Stimulated activated CD8-positive, alpha-beta memory T cell treated with anti-CD3 and anti-CD28 coated beads, Interleukin-2, amount 100 ng/mL, for 1 hour (primary cell): ENCODE measurements at places on chromosomes 5 and 9.
A peak's percentile ranks its signal among the peaks of the same experiment; 100 is the strongest.

GRCh38 chr9:81874931-81875330 is 53.3 kb upstream of the SPATA31D4 start:
- no peak for DNase-seq

DNA sequence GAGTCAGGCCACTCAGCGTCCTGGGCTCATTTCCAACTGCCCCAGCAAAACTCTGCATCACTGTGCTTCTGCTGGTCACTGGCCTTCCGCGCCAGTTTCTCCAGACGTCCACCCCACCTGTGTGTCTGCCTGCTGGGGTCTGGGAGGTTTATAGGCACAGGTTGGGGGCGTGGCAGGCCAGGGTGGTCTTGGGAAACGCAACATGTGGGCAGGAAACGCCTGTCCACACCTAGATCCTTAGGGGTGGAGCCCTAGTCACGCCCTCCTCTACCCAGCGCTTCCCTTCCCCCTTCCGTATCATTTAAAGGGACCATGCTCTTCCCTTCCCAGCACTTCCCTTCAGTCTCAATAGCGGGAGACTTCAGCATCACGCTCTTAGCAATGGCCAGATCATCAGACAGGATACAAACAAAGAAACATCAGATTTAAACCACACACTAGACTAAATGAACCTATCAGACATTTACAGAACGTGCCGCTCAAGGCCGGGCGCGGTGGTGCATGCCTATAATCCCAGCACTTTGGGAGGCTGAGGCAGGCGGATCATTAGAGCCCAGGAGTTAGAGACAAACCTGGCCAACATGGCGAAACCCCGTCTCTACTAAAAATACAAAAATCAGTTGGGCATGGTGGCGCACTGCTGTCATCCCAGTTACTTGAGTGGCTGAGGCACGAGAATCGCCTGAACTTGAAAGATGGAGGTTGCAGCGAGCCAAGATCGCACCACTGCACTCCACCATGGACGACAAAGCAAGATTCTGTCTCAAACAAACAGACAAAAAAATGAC is 11.8 kb upstream of the BTNL9 start:
- no peak for DNase-seq

GRCh38 chr9:124839612-124840299 is 13.5 kb upstream of the WDR38 start:
- no peak for DNase-seq

DNA sequence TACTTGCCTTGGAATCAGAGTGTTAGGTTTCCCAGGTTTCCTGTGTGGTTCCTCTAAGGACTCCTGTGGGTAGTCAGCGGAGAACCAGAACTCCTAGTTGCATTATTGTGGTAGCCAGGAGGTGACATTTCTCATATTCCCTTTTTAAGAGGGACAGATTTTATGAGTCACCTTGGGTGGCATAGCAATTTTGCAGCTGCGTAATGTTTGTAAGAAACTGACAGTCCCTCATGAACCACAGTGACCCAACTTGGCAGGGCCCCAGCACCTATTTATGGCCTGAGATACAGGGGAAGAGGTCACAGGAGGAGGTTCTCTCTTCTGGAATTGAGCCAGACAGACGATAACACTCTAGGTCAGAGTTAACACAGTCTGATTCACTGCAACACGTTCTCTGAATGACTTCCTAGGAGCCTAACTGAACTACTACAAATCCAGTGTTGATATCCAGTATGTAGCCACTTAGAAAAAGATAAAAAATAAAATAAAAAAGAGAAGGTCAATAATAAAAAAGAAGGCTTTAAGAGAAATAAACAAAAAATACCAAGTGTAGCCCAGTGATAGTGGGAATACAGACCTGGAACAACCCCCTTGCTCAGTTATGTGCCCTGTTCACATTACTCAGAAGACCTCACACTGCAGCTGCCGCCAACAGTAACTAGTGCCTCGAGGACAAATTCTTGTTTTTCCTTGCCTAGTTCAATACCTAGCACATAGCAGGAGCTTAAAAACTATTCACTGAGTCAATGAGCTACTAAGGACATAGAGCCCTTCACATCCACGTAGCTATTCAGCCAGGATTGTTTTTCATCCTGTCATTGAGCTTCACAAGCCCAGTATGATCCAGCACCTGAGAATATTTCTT is 50.7 kb upstream of the VLDLR start:
- DNase-seq: peak; percentile 11
